NCI-H2081 (cell line): ENCODE measurements at places on chromosomes 7 and 10.

- no peak for DNase-seq
Measured at GRCh38 chr7:94003446-94004023, 620 bp downstream of the BET1 start.

DNA sequence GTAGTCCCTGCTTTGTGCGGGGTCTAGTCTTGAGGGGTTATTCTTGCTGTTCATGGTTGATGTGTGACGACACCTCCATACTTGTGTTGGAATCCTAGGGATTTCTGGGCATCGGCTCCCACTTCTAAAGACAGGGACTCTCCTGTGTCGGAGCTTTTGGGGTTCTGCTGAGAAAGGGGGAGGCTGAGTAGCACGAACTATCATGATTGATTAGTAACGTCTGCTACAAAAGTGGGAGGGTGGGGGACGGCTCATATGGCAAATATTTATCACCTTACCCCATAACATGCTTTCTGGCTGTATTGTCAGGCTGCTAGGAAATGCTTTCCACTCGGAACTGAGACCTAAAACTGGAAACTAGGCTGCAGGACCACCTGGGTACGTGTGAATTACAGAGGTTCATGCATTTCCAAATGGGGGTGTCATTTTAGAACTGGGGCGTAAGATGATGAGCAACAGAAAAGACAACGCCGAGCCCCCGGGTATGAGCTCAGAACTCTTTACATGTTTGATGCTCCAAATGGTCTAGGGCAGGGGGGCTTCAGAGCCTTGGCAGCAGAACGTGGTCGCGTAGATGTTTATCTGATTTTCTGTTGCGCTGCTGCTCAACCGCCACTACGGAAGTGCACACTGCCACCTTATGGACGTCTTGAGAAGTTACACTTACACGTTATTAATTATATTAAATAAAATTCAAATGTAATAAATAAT is 15.1 kb upstream of the NME8 start:
- peak; percentile 69 for DNase-seq

- no peak for DNase-seq
Measured at GRCh38 chr7:103766660-103767059, 222.8 kb downstream of the RELN start.

- DNase-seq: no peak
Measured at GRCh38 chr7:41720886-41721285, 18.0 kb upstream of the INHBA start.

GRCh38 chr10:112140110-112140970 is 43.2 kb downstream of the GPAM start:
- DNase-seq: peak; percentile 64

DNA sequence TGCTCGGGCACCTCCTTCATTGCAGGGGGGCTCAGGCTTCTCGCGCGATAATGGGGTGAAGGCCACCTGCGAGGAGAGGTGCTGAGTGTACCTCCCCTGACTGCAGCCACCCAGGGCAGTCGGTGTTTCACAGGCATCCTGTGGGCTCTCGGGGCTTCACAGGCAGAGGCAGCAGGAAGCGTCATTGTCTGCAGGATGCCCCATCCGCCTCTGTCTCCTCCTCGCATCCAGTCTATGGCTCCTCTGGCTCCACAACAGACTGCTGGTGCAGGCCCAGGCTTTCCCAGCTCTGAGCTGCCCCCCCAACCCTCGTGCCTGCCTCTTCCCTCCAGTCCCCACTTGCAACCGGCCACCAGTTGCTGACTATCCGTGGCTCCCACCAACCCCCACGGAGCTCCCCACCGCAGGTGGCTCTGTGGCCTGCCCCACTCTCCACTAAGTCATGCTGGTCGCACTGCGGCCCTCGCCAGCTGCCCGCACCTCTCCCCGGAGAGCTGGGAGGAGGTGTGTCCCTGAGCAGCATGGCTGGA is 36.5 kb downstream of the CAMK2B start:
- no peak for DNase-seq

DNA sequence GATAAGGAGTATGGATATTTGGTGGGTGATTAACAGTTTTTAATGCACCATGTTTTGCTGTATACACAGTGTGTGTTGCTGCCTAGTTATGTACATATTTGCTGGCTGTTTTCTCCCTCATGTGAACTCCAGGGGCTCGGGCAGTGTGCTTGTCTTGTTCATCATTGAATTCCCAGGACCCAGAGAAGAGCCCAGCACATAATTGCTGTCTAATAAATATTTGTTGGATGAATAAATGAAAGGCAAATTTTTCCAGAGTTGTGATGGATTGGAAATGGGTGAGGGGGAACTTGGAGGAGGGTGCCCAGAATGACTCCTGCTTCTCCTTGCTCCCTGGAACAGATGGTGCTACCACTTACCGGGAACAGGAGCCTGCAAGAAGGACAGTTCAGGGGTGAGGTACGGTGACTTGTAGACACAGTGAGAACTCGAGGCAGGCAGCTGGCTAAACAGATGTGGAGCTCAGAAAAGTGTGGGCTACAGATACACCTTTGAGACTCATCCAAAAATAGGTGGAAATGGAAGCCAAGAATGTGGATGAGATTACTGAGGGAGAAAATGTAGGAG is 586.8 kb upstream of the MGMT start:
- no peak for DNase-seq

- DNase-seq: no peak
Measured at GRCh38 chr7:37686556-37687345, 3.2 kb downstream of the GPR141 start.

- no peak for DNase-seq
Measured at GRCh38 chr7:1825897-1826741, 156.0 kb downstream of the ELFN1 start.

DNA sequence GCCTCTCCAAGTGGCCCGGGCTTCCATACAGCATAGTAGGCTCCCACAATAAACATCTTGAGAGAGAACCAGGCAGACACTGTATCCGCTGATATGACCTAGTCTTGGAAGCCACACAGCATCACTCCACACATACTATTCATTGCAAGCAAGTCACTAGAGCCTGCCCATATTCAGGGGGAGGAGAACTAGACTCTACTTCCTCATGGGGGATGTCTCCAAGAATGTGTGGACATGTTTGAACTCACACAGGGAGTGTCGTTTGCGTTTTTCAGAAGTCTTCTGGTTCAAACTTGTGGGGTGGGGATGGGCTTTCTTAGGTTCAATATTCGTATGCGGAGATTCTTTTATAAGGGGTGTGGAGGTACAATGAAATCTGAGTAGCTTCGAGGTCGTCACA is 232.6 kb upstream of the HABP2 start:
- DNase-seq: no peak

DNA sequence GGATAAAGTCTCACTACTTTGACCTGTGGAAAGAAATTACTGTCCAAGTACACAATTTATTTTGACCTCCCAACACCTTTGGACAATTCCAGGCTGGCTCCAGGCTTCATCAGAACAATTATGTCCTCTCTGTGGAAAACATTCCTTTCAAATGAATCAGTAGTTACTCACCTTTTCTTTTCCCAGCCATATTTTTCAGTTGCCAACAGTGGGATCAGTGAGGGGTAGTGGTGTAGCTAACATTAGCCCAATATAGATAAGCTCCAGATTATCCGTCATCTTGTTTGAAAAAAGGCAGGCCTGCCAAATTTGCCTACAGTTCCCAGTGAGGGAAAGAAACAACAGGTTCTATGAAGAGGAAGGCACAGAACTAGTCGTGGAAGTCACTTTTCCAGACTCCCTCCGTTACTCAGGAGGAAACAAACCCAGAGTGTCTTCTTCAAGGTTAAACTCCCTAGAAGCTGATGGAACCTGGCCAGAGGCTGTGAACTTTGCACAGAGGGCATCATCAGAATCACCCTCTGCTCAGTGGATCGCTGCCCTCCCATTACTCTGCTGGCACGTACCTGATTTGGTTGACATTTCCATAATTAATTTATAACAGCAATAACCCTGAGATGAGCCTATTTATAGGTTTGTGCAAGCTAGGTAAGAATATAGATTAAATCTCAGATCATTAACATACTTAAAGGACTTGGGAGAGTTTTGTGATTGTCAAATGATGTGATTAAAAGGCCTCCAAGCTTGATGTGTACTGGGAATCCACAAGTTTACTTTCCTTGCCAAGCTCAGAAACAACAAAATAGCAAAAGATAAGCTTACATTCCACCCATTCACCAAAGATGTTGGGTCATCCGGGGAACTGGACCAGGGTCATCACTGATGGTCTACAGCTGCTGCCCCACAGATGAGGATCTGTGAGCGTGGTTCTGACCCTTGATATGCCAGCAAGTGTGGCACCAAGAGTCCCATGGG is 654.6 kb upstream of the GALNT17 start:
- no peak for DNase-seq

DNA sequence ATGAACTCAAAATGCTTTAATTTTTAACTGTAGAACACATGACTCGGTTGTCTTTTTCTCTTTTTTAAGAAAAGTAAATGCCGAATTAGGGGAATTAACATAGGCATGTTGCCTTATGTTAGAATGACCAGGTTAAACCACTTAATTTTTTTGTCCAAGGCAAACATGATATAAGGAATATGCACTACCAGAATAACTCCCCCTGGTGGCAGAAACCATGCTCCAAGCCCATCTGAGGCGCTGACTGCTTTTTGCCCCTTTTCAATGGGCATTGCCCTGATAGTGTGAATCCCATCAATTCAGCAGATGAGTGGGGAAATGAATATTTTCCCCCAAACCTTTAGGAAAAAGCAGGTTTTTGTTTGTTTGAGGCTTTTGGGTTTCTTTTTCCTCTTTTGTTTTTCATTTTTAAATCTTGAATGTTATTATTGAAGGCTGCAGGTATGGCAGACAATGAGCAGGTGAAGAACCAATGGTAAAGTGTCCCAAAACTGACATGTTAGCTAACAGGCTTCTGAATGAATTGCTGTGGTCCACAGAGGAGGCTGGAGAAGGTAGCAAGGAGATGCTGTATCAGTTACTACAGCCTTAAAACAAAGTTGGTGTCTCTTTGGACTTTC is 284.3 kb downstream of the SORCS3 start:
- no peak for DNase-seq

- DNase-seq: no peak
Measured at GRCh38 chr10:113619401-113619800, 44.4 kb downstream of the NRAP start.

- no peak for DNase-seq
Measured at GRCh38 chr10:102773320-102773719, 29.6 kb downstream of the WBP1L start.
